ENCODE measurements at places on chromosomes 3 and 15.

GRCh38 chr15:79329171-79329611, 18.3 kb downstream of the TMED3 start:
- DNase-seq, result no peak

DNA sequence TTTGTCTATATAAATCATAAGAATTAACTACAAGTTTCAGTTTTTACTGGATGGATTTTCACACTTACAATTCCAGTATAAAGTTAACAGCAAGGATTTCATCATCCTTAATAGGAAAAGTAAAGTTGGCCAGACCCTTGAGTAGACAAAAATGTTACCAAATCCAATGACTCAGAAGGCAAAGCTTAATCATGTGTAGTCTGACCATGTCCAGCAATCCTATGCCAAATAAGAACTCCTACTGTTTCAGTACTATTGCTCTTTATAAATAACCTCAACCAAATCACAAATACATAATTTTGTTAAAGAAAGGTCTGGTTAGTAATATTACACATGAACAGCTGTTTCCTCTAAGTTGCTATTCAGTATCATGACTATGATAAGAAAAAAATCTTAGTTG, 35.0 kb downstream of the PLOD2 start:
- DNase-seq, result no peak

DNA sequence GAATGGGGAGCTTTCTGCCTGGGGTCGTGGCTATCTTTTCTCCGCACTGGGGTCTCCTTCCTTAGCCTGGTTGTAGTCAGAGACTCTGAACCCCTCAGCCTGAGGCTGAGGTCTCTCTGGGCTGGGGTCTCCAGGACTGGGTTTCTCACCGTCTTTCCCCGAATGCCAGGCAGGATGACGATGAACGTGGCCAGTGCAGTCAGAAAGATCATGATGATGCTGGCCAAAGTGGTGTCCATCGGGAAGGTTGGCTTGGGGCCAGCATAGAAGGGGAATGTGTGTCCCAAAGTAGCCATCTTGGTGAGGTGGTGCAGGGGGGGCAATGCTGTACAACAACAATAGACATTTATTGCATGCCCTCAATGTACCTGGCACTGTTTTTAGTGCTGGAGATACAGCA, 7.0 kb downstream of the DUOXA1 start:
- DNase-seq, result no peak

DNA sequence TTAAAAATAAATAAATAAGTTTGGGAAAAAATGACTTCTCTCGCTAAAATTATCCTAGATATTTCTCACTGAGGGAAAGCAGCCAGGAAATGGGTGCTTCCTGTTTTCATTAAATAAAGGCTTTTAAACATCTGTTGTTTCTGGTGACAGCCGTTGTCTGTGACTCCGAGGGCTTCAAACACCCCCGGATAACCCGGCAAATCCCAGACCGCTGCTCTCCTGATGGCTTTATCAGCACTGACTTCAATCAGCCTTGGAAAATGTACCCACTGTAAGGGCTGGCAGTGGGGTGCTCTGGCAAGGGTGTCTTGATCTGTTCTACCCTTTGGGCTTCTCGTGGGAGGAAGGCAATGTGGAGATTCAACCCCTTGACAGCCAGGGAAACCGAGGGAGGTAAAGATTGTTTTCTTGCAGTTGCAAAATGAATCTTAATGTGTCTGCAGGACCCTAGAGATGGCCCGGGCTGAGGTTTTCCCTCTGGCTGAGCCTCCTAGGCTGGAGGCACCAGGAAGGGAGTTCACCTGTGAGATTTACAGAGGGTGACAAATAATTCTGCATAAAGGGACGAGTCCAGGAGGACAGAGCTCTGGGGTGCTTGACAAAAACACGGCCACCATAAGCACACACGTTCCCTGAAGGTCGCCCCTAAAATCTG, 33.6 kb upstream of the SEC13 start:
- DNase-seq, result no peak

DNA sequence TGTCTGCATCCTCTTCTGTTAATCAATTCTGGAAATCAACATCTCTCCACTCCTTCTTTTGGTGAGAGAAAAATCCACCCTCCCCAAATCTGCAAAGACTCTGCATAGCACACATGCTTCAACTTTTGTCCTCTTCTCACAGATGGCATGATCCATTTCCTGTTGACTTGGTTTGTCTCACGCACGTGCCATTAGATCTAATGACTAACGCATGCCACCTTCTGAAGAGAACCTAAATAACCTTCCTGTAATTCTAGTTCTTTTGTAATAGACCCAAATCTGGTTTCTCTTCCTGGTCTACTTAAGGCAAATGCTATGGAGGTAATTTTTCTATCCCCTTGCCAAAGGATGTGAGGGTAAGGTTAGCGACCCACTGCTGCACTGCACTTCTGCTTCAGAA, 51.0 kb upstream of the ATOSA start:
- peak; percentile 61 for DNase-seq

DNA sequence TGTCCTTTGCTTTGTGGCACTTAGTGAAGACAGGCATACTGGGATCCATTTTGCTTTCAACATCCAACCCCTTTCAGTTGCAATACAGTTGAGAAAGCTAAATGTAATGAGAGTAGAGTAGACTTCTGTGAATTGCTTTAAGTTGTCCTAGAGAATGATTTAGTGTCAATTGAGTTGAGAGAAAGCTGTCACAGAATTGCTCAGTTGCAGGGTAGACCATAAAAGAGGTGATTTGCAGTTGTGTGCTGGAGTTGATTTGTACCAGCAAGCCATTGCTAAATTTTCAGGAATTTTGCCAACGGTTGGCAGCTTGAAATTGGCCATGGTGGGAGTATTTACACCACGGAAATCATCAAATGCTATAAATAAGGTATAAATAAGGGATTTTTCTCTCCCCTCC, 2.2 kb downstream of the ABHD5 start:
- DNase-seq, result no peak

GRCh38 chr15:95837341-95838004, 493.0 kb upstream of the NR2F2 start:
- DNase-seq, result no peak

DNA sequence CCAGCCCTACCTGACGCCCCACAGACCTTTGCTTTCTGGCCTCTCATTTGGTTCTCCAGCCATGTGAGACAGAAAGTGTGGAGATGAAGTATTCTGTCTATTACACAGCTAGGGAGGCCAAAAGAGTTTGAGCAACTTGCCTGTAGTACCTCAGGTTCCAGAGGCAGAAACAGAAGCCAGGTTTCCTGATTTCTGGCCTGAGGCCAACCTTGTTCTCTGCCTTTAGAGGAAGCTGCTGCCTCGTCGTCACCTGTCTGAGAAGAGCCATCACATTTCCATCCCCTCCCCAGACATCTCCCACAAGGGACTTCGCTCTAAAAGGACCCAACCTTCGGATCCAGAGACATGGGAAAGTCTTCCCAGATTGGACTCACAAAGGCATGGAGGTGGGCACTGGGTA, 3.8 kb downstream of the IL17RE start:
- DNase-seq, result no peak

DNA sequence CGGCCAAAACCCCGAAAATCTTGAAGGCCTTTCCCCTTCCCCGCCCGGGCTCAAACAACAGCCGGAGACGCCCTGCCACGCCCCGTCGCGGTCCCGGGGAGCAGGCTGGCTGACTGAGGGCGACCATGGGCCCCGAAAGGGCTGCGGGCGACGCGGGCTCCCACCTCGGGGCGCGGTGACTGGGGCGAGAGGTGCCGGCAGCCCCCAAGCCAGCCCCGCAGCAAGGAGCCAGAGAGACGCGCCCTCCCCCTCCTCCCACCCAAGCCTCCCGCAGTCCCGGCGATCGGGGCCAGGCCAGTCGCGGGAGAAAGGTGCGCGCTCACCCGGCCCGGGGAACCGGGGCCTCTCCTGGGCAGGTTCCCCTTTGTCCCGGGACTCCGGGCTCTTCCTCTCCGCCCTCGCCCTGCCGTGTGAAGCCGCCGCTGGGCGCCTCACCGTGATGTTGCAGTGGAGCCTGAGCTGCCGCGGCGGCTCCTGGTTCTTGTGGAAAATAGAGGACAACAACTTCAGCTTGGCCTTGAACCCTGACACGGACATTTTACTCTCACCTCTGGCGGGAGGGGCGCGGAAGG, 30.6 kb upstream of the ZSCAN2 start:
- DNase-seq, result peak; percentile 52

GRCh38 chr3:12613250-12613649, 50.7 kb downstream of the RAF1 start:
- no peak for DNase-seq

- DNase-seq, result no peak
Observed at GRCh38 chr3:8183627-8184026, 318.0 kb upstream of the LMCD1 start.

DNA sequence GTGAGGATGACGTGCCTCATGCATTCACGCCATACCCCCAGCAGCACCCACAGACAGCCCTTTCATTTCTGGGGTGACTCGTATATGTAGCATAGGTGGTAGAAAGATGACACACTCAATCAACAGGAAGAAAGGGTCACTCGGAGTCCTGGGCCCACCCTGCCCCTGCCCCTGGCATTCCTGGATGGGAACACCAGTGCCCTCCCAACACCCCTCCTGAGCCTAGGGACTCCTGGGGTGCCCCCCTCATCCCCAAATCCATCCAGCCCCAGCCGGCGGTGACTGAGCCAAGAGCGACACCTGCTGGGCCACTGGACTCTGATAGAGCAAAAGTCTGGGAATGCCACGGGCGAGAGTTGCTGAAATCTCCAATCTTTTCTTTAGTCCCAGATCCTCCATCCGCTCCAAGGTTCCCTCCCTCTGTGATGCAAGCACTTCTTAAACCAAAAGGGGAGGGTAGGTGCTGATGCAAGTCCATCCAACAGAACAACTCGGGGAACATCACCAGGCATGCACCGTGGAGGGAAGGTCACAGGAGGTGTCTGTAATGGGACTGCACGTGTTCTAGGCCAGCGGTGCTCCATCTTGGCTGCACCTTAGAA, 31.1 kb downstream of the ACAN start:
- peak; percentile 19 for DNase-seq

DNA sequence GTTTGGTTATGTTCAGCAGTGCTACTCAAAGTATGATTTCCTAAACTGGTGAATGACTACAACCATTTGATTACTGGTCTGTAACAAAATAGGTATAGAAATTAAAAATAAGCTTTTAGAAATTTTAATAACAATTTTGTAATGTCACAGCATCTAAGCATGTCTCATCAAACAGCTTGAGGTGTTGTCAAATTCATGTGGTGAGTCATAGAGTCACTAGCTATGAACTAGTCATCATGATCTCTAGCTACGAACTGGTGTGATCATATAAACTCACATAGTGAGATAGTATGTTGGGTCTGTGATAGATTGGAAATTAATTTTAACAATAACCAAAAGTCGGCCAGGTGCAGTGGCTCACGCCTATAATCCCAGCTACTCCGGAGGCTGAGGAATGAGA, 213.9 kb upstream of the RBMS3 start:
- DNase-seq, result peak; percentile 1

GRCh38 chr3:7658294-7658693, 797.4 kb downstream of the GRM7 start:
- DNase-seq, result no peak

GRCh38 chr3:189507856-189508255, 123.3 kb upstream of the TP63 start:
- no peak for DNase-seq

DNA sequence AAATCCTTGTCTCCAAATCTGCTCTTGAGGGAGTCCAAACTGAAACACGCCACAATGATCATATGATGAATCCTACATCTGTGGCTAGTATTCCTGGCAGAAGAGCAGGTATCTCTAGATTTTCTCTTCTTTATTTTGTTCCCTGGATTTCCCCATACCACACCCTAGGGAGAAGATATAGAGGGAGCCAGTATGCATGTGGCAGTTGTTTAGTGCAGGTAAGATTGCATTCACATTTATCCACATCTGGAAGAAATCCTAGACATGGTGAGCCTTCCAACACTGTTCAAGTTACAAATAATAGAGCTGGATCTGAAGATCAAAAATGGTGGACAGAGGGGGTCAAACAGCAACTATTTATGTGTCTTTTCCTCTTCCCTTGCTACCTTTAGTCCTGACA, 316.7 kb downstream of the ZNF385D start:
- DNase-seq, result no peak
